Head of caudate nucleus (tissue), 42 donors: ENCODE measurements at places on chromosomes 3 and 15.

DNA sequence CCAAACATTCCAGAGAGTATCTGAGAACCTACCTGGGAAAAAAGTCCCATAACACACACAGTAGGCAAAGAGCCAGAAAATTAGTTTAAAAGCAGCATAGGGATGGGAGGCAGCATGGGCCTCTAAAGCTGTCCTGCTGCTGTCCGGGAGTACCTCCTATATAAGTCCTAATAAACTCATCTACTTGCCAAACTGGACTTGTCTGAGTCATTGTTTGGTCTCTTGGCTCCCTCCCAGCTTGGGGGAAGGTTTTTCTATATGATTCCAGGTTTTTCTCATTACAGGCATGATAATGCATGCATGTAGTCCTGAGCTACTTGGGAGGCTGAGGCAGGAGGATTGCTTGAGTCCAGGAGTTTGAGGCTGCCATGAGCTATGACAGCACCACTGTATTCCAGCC, 17.5 kb upstream of the HACD2 start:
- DNase-seq: no peak

- DNase-seq: peak; percentile 81
Observed at GRCh38 chr15:28989239-28989830, 103.6 kb downstream of the APBA2 start.

- DNase-seq: no peak
Observed at GRCh38 chr3:166307756-166308350, 470.6 kb upstream of the BCHE start.

DNA sequence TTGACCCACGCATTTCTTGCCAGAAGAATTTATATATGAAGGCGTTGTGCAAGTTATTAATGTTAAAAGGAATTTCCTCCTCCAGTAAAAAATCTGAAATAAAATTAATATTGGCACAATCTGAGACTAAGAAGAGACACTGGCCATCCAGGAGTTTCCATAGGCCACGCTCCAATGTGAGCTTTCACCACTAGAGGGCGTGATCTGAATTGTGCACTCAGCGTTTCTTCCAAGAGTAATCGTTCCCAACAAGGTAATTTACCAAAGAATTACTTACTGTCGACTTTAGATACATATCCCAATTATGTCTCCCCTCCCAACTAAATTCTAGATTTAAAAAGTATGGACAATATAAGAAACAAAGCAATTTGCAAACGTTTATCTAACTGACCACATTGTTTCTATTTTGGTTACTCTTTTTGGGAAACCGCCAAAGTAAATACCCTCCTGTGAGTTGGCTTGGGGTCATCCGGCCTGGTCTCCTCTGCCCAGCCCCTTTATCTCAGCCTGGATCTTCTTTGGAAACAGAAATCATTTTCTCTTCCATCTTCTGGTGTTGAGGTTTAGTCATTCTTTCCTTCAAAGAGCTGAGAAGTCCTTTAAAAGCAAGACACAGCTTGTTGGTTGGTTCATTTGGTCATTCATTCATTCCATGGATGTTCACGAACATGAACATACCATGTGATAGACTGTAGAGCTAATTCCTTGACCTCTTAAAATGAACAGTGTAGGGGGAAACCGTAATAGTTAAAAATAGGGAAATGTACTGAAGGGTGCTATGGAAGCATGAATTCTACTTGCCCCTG, 26.2 kb downstream of the POLR2M start:
- peak; percentile 76 for DNase-seq

GRCh38 chr3:73452729-73453128, 172.0 kb downstream of the PDZRN3 start:
- DNase-seq: no peak

- DNase-seq: no peak
Observed at GRCh38 chr15:95458721-95459120, 871.8 kb upstream of the NR2F2 start.

DNA sequence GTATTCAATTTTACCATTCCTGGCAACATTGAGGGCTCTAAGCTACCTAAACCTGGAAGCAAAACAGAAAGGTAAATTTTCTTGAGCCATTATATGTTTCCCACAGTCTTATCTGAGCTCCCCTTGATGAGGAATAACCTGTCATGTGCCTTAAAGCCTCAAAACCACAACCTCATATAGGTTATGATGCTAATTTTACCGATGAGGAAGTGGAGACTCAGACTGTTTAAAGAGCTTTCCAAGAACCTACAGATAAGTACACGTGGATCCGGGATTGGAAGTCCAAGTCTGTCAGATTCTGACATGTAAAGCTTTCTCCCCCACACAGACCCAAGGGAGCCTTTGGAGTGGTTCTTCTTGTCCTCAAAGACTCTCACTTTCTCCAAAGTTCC, 140.5 kb downstream of the SEMA6D start:
- DNase-seq: no peak

DNA sequence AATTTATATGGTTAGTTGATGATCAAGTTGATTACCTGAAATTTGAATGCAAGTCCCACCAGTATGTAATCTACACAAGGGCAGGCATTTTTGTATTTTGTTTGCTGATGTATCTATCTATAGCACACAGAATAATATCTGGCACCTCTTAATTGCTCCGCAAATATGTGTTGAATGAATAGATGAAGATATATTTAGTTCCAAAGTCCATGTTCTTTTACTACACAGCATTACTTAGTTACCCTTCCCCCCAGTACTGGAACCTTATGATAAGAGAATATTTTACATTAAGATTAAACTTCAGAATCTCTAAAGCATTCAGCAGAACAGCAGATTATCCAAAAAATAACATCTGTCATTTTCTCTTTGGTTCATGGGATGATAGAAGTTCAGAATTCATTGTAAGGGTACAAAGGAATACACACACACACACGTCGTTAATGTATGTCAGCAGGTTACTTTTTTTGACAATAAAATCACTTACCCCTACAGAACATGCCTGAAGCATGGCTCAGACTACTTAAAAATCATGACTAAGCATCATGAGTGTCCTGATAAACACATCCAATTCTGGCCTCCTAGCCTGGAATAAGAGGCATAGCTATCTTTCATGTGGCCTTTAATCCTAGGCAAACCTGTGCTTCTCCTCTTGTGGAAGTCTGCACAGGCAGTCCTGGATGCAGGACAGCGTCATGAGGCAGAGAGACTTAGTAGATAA, 148.9 kb upstream of the TBC1D5 start:
- DNase-seq: no peak
